ENCODE measurements at places on chromosomes 6 and 20.

DNA sequence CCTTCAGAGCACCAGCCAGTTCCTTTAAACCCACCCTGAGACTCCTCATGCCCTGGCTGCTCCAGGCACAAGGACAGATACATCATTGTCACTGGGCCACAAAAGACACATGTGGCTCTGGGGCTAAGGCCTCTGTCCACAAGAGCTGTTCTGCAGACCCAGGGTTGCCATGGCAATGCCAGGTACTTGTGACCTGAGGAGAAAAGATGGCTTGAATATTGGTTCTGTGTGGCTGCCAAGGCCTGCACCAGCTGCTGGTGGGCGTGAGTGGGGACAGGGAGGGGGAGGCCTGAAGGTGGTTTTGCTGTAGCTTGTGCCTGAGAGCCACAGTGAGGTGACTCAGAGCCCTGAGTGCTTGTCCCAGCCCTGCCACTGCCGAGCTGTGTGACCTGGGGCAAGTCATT is 31.8 kb downstream of the SAYSD1 start:
- no peak for DNase-seq

DNA sequence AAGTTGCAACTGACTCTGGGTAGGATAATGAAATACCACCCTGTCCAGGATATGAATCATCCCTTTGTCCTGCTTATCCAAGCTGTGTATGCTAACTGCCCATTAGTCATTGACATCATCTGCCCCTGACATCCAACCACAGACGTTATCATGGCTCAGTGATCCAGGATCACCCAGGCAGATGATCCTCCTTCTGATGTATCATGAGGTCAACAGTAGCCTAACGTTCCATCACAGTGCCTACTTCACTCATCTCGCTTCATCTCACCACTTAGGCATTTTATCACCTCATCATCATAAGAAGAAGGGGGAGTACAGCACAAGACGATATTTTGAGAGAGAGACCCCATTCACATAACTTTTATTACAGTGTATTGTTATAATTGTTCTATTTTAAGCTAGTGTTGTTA is 13.4 kb upstream of the BTN3A2 start:
- no peak for DNase-seq

DNA sequence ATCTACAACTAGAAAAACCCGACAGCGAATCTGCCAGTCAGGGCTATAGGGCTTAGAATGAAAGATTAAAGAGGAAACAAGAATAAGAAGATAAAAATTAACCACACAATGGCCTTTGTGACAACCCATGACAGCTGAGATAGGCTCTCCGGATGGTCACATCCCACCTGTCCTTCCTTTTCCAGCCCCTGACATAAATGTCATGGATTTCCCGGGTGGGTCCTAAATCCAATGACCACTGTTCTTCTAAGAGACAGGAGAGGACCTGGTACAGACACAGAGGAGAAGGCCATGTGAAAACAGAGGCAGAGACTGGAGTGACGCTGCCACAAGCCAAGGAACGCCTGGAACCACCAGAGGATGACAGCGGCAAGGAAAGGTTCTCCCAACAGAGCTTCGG is 41.8 kb downstream of the ATXN1 start:
- no peak for DNase-seq

DNA sequence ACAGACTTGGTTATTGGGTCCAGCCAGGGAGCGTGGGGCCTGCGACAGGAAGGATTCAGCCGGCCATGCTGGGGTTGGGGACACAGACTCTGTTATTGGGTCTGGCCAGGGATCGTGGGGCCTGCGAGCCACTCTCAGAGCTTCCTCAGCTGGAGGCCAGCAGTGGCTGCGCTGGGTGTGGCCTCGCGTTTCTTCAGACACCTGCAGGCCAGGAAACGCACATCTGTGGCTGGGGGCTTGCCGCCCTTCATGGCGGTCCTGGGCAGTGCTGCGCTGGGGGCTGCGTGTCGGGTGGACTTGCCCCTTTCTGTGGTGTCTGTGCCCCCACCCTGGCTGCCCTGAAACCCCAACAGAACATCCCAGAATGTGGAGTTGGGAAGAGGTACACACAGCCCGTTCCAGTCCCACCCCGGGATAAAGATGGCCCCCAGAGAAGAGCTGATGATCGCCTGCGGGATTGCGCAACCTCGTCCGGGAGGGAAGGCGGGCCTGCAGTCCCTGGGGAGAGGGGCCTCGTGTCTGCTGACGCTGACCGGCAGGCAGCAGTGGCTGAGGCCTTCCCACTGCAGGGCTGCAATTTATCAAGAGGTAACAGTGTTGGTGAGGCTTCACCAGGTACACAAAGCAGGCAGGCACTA is 16.9 kb upstream of the MTG2 start:
- no peak for DNase-seq

DNA sequence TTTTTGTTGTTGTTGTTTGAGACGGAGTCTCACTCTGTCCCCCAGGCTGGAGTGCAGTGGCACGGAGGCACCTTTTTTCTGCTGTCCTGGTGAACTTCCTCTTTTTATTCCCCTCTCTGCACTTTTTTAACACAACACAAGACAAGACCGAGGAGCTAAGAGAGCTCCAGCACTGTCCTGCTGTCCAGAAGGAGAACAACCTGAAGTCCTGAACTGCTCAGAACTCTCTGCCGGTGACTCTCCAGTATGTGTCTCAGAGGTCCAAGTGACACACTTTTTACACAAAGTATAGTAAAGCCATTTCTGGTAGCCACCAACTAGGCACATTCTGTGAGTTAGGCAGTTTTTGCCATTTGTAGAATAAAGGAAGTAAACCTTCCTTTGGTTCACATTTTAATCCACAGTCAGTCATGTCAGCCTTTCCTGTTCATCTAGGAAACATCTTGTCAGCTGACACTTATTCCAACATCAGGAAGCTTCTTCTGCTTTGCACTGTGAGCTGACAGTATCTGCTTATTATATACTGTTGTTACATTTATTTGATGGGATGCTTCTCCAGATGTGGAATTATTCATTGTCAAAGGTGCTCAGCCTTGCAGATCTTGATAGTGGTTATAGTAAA is 28.1 kb upstream of the TXNDC5 start:
- DNase-seq, result no peak

- no peak for DNase-seq
These were observed 178.4 kb upstream of the ZNF184 start for GRCh38 chr6:27651371-27651732.

DNA sequence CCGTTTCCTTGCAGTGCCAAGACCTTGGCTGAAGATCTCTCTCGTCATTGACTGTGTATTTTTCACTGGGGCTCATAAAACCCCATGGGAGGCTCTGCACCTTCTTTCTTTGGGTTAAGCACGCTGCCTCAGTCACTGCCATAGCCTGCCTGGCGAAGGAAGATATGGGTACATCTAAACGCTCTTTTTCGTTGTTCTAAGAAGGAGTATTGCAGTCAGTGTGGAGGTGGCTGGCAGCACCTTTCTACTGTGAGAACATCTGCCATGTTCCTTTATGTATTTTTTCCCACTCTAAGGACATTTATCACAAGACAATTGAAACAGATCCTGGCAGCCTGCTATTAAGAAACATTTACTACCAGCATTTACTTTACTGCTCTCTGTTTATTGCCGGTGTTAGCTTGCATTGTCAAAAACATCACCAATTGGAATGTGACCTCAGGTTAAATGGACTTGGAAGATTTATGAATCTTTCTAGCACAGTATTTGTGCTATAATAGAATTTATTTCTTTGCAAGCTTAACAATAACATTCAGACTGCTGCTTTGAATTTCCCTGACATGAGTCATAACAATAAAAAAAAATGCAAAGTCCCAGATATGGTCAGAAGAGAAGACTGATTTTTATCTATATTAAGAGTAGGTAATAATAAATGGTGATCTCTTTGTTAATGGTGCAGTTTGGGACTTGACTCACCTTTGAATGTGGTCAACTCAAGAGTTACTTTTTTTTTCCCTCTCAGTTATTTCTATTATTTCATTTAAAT is 62.2 kb upstream of the CLDN20 start:
- no peak for DNase-seq

GRCh38 chr6:36624461-36625157 is 30.4 kb downstream of the SRSF3 start:
- DNase-seq, result no peak

GRCh38 chr6:37936906-37937305 is 117.4 kb downstream of the ZFAND3 start:
- no peak for DNase-seq

- no peak for DNase-seq
These were observed 24.4 kb upstream of the FKBP1A start for GRCh38 chr20:1417273-1417672.

DNA sequence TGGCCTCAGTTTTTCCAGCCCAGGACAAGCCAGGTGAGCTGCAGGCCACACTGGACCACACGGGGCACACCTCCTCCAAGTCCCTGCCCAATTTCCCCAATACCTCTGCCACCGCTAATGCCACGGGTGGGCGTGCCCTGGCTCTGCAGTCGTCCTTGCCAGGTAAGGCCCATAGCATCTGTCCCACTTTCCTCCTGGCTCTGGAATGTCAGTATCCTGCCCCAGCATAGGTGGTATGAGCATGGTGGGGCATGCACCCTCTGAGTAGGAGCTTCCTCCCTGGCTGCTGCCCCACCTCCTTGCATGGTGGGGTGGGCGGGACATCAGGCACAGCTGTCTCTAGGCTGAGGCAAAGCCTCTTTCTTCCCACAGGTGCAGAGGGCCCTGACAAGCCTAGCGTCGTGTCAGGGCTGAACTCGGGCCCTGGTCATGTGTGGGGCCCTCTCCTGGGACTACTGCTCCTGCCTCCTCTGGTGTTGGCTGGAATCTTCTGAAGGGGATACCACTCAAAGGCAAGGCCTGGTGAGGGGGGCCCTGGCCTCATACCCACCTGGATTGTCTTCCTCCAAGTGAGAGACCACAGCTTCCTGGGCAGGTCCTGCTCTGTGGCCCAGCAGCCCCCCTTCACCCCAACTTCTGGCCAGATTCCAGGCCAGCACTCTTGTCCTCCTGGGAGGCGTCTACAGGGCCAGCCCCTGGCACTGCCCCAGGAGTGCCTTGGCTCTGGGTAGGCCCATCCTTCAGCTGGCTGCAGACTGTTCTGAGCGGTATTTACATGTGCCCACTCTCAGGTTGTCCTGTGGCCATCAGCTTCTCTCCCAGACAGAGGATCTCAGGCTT is 9.1 kb downstream of the PI16 start:
- DNase-seq, result no peak

DNA sequence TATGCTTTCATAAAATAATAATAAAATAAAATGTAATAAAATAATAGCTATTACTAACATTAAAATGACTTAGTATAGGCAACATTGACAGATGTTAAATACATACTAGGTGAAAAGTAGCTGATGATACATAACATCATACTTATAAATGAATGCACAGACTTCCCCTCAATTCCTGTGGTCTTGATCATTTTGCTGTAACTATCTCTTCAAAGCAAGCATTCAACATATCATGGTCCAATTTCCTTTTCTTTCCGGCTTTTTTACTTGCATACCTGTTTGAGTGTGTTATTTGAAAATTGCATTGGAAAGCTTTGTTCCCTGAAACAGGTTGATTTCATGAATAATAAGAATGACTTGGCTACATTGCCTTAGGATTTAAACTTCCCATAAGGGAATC is 309.3 kb downstream of the HDGFL1 start:
- no peak for DNase-seq

GRCh38 chr6:551405-551804 is 105.5 kb downstream of the HUS1B start:
- DNase-seq, result peak; percentile 36

GRCh38 chr6:8245726-8246125 is 143.4 kb upstream of the EEF1E1 start:
- DNase-seq, result no peak

GRCh38 chr6:84172574-84172973 is 54.9 kb downstream of the CEP162 start:
- DNase-seq, result no peak

DNA sequence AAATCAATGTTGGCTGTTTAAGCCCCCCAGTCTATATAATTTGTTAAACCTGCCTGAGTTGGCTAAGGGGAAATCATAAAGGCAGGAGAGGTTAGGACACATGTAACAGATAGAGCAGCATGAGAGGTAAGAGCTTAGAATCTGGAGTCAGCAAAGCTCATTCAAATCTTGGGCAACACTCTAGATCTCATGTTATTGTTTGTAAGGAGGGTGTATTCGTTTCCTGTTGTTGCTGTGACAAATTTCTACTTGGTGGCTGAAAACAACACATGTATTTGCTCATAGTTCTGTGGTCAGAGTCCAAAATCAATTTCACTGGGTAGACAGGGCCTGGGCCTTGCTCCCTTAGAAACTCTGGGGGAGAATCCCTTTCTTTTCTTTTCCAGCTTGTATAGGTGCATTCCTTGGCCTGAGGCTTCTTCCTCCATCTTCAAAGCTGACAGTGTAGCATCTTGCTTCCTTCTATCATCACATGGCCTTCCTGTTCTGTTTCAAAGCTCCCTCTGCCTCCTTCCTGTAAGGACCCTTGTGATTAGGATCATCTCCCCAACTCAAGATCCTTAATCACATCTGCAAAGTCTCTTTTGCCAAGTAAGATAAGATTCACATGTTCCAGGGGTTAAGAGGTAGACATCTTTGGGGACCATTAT is 4.4 kb downstream of the LY86 start:
- DNase-seq, result no peak

GRCh38 chr20:63357921-63358905 is 2.9 kb downstream of the CHRNA4 start:
- no peak for DNase-seq

- DNase-seq, result no peak
These were observed 930.6 kb downstream of the KIF16B start for GRCh38 chr20:15642676-15643075.

DNA sequence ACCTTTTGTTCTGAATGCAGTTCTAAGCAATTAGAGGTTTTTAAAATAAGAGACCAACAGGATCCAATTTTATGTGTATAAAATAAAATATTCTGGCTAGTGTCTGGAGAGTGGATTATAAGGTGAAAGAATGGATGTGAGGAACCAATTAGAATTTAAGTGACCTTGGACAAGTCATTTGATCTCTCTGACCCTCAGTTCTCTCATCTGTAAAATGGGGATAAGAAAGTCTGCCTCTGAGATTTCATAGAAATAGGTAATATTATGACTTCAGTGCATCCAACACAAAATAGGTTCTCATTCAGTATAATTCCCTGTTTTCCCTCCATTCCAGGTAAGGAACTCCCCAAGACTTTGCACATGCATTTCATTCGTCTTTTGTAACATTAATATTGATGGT is 18.9 kb downstream of the CASS4 start:
- DNase-seq, result no peak

DNA sequence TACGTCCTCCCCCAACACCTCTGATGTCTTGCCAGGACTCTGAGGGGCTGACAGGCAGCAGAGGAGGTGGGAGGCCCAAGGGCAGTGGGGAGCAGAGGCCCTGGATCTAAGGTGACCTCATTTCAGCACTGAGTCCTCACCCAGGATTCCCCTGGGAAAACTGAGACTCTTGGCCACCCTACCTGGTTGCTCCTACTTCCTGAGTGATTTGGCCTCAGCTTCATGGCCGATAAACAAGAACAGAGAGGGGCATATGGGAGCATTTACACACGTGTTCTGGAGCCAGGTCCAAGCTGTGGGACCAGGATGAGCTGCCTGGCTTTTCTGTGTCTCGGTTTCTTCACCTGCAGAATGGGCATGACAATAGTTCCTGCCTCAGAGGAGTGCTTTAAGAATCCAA is 133.8 kb downstream of the ANKRD60 start:
- no peak for DNase-seq

All from stimulated activated CD4-positive, alpha-beta T cell treated with anti-CD3 and anti-CD28 coated beads, Interleukin-4, amount 100 ng/mL, for 48 hours (primary cell).